ENCODE measurements at places on chromosomes 6 and 20.

- H3K27ac ChIP-seq = no peak overlapping the region
- H3K4me1 ChIP-seq = peaks cover 6% of the 10 kb centered on the region
- DNase-seq = no peak
- H3K27me3 ChIP-seq = no peaks in the 10 kb centered on the region
- no peak overlapping the region for H3K4me3 ChIP-seq
Observed at GRCh38 chr20:17541596-17541995, 10.4 kb upstream of the BFSP1 start.

DNA sequence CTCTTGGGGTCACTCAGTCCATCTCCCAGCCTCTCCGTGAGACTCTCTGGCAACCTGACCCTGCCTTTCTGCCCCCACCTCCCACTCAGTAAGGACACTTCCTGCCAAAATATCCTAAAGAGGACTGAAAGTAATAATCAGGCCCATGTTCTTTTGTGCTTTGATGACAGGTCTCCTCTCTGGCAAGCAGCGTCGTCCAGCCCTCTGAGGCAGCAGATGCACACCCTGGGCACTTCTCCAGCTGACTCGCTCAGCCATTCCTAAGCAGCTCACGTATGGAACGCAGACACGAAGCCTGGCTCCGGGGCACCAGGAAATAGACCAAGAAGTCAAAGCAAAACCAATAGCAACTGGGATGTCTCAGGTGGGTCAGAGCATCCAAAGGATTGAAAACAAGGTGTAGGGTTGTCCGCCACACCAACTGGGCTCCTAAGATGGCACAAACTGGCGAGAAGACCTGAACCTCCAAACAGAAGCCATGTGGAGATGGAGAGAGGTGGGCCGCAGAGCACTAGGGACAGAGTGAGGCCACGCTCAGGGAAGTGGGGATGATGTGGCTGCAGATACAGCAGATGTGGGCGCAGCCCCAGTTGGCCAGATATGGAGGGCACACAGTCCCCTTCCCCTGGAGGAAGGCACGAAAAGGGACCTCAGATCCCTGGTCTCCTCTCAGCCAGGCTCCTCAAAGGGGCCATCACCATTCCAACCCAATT lies 99.3 kb downstream of the PRND start:
- DNase-seq = no peak
- no peak overlapping the region for H3K4me3 ChIP-seq
- H3K36me3 ChIP-seq = peaks cover 13% of the 10 kb centered on the region
- H3K27ac ChIP-seq = no peak overlapping the region

DNA sequence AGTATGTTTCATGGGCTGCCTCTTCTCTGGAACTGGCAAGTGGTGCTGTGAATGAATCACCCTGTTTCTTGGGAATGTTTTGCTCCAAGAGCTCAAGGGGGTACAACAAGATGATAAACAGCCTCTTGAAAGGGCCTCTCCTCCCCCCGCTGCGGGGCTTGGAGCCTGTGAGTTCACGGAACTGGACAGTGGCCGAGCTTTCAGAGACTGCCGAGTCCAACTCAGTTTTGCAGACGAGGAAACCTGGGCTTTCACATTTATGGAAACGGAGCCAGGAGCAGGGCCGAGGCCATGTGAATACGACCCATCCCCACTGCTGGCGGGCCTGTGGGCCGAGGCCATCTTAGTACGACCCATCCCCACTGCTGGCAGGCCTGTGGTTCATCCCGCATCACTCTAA lies 18.2 kb upstream of the SRC start:
- no peak overlapping the region for H3K27ac ChIP-seq
- H3K4me1 ChIP-seq = no peaks in the 10 kb centered on the region
- no peak overlapping the region for H3K4me3 ChIP-seq
- DNase-seq = no peak

- H3K36me3 ChIP-seq = no peaks in the 10 kb centered on the region
- no peaks in the 10 kb centered on the region for H3K4me1 ChIP-seq
- DNase-seq = no peak
- H3K27me3 ChIP-seq = no peaks in the 10 kb centered on the region
Observed at GRCh38 chr6:64714073-64714472, 993.0 kb downstream of the EYS start.

GRCh38 chr6:57221191-57221935 lies 744 bp downstream of the RAB23 start:
- no peaks in the 10 kb centered on the region for H3K36me3 ChIP-seq
- H3K27ac ChIP-seq = no peak overlapping the region
- H3K4me1 ChIP-seq = peaks cover 7% of the 10 kb centered on the region

DNA sequence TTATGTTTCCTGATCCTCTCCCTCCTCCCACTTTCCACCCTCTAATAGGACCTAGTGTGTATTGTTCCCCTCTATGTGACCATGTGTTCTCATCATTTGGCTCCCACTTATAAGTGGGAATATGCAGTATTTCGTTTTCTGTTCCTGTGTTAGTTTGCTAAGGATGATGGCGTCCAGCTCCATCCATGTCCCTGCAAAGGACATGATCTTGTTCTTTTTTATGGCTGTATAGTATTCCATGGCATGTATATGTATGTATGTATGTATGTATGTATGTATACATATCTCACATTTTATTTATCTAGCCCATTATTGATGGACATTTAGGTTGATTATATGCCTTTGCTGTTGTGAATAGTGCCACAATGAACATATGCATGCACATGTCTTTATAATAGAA lies 188.7 kb downstream of the RFPL4B start:
- no peak overlapping the region for H3K4me3 ChIP-seq
- H3K36me3 ChIP-seq = no peaks in the 10 kb centered on the region
- no peak for DNase-seq
- no peaks in the 10 kb centered on the region for H3K4me1 ChIP-seq
- no peaks in the 10 kb centered on the region for H3K27me3 ChIP-seq
- no peak overlapping the region for H3K27ac ChIP-seq

DNA sequence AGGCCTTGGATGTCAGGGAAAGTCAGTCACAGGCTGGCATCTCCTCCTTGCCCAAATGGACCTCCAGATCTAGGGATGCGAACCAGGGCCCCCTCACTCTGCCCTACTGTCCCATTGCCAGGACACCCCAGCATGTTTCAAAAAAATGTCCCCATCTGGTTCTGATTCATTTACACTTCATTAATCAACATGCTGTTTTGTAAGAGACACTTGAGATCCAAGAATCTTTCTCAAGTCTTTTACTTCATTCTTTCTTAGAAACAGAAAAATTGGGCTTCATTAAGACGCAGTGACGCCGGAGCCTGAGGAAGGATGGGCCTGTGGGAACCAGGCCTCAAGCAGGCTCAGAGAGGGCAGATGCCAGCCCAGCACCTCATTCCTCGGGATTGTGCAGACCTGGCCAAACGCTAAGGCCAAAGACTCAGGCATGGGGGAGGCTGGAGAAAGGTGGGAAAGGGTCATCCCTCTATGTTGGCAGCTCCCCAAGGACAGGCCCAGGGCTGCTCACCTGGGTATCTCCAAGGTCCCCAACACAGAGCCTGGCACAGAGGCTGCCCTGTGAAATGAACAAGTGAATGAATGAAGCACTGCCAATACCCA lies 3.8 kb downstream of the RSPO4 start:
- H3K27me3 ChIP-seq = peaks cover 5% of the 10 kb centered on the region
- no peak overlapping the region for H3K4me3 ChIP-seq
- H3K36me3 ChIP-seq = no peaks in the 10 kb centered on the region
- DNase-seq = no peak
- no peaks in the 10 kb centered on the region for H3K4me1 ChIP-seq
- no peak overlapping the region for H3K27ac ChIP-seq

- no peak overlapping the region for H3K4me3 ChIP-seq
- peaks cover 6% of the 10 kb centered on the region for H3K4me1 ChIP-seq
- no peak overlapping the region for H3K27ac ChIP-seq
- no peaks in the 10 kb centered on the region for H3K27me3 ChIP-seq
- DNase-seq = no peak
Observed at GRCh38 chr6:57177545-57178265, 5.6 kb downstream of the BAG2 start.

DNA sequence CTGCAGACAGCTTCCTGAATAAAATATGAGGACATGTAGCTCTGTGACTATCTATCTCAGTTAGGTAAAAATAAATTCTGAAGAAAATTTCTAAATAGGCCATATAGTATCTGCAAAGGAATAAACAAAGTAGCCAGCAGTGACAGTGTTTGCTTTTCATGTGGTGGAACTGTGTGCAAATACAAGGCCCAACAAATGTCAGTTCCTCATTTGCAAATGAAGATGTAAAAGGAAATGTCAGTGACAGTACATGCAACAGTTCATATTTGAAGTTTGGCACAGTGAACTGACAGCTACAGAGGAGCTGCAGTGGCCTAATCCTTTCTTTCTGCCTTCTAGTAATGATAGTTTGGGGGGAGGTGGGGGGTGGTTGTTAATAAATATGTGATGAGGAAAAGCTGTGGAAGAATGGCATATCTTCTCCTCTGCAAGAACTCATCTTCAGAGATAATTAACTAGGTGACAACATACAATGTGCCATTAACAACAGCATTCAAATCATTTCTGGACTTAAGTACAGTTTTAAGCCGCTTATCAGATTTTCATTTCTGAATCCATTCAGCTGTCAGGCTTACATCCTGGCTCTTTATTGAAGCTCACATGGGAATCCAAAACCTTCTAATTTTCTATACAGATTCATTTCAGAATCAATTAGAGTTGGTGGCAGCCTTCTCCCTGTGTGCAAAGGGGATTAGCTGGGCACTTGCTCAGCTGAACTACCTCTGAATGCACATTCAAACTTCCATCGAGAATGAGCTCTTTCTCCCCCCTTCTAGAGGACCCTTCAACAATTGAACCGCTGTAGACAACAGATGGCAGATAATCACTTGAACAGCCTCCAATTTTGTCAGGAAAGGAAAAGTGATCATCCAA lies 1059.0 kb upstream of the EPHA7 start:
- no peaks in the 10 kb centered on the region for H3K36me3 ChIP-seq
- H3K27ac ChIP-seq = no peak overlapping the region
- H3K4me1 ChIP-seq = no peaks in the 10 kb centered on the region
- no peak for DNase-seq

DNA sequence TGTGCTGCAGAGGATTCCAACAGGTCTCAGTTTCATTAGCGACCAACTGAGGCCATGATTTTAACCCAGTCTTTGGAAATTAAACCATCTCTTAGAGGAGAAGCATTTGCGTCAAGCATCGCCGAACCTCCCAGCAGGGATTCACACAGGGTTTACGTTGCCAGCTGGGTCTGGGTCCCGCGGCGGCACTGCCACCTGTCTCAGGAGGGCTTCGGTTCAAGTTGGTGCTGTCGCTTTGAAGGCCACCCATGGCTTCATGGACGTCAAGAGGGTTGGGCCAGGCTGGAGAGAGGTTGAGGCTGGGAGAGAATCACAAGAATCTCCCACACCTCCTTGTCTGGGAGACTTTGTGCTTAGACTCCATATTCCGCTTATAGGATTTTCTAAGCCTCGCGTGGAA lies 43.0 kb upstream of the FRMD1 start:
- H3K27ac ChIP-seq = no peak overlapping the region
- no peaks in the 10 kb centered on the region for H3K27me3 ChIP-seq
- H3K4me1 ChIP-seq = no peaks in the 10 kb centered on the region
- peak; percentile 1 for DNase-seq

DNA sequence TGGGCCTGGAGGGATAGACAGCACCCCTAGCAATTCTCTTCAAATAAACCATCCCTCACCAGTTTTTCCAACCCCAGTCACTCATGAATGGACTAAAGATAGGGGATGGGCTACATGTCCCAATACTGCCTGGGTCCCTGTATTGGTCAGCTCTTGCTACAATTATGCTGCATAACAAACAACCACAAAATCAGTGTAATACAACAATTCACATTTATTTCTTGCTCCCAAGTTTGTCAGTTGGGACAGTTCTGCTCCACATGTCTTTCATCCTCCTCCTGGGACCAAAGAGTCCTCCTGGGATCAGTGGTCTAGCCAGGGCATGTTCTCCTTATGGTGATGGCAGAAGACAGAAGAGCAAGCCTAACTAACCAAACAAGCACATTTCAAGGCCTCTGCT lies 91.7 kb upstream of the MYL9 start:
- H3K36me3 ChIP-seq = no peaks in the 10 kb centered on the region
- no peak for DNase-seq
- no peaks in the 10 kb centered on the region for H3K27me3 ChIP-seq
- no peak overlapping the region for H3K27ac ChIP-seq
- no peaks in the 10 kb centered on the region for H3K4me1 ChIP-seq

- peaks cover 32% of the 10 kb centered on the region for H3K36me3 ChIP-seq
- DNase-seq = no peak
- H3K4me3 ChIP-seq = no peak overlapping the region
- no peaks in the 10 kb centered on the region for H3K4me1 ChIP-seq
Observed at GRCh38 chr6:161035182-161035980, 43.8 kb downstream of the MAP3K4 start.

DNA sequence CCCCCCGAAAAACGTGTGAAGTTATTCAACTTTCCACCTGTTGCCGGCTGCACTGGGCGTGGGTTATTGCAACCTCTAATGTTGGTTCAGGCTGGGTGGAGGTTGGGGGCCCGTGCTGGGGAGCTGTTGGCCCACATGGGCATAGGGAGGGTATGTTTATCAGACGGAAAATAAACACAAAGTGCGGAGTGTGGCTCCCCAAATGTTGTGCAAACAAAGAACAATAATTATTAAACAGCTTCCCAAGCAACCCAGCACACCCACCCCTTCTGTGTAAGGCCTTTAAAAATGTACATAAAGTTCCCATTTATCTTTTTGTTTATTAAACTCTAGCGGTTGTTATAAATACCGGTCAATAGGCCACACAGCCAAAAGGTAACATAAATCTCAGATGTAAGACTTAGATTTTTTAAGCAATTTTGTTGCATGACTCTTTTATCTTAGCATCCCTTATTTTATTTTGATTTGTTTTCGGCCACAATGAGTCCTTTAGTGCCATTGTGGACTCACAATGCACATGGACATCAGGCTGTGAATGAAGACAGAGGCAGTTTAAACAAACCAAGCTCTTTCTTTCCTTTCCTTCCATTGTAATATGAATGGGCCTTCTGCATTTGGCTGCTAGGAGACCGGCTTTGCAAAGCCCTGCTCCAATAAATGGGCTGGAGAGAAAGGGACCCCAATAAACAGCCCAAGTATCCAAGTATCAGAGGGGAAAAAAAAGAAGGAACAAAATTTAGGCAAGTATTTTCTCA lies 6.9 kb upstream of the DLL1 start:
- H3K27ac ChIP-seq = no peak overlapping the region
- no peaks in the 10 kb centered on the region for H3K36me3 ChIP-seq
- DNase-seq = no peak
- H3K4me1 ChIP-seq = peaks cover 29% of the 10 kb centered on the region
- no peak overlapping the region for H3K4me3 ChIP-seq

DNA sequence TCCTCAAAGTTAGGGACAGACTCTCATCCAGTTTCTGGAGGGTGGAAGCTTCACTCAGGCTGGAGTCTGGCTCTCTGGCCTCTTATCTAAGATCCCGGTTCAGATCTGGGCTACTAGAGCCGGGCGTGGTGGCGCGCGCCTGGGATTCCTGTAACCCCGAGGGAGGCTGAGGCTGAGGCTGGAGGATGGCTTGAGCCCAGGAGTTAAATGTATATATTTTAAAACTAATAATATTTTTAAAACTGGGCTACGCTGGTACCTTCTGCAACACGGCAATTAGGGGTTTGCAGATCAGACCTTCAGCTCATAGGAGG lies 710 bp upstream of the ZNF343 start:
- H3K4me1 ChIP-seq = peaks cover 14% of the 10 kb centered on the region
- peak overlapping the region; percentile 66 for H3K4me3 ChIP-seq
- no peaks in the 10 kb centered on the region for H3K36me3 ChIP-seq
- peak overlapping the region; percentile 70 for H3K27ac ChIP-seq

GRCh38 chr20:47139934-47140535 lies 216.5 kb downstream of the ZMYND8 start:
- no peak overlapping the region for H3K4me3 ChIP-seq
- DNase-seq = no peak

- no peak overlapping the region for H3K27ac ChIP-seq
- H3K36me3 ChIP-seq = no peaks in the 10 kb centered on the region
- H3K4me3 ChIP-seq = no peak overlapping the region
- no peak for DNase-seq
- H3K27me3 ChIP-seq = no peaks in the 10 kb centered on the region
Observed at GRCh38 chr6:7100753-7101081, 7.0 kb upstream of the RREB1 start.

Measured in natural killer cell (primary cell).